ENCODE measurements at places on chromosomes 3 and 15.

DNA sequence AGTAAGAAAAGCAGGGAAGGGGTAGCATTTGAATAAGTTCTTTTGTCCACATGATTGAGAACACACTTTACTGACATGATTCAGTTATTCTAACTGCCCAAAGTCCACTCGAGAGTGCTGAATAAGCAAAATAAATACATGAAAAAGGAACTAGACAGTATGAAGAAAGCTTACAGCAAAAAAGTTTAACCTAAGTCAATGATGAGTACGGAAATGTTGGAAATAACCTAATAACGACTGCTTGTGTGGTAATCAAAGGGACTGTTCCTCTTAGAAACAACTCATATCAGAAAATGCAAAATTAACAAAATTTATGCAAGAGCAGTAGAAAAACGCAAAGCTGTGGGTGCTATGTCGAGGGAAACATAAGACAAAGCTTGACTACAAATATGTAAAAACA is 36.6 kb downstream of the DMXL2 start:
- no peak for DNase-seq

DNA sequence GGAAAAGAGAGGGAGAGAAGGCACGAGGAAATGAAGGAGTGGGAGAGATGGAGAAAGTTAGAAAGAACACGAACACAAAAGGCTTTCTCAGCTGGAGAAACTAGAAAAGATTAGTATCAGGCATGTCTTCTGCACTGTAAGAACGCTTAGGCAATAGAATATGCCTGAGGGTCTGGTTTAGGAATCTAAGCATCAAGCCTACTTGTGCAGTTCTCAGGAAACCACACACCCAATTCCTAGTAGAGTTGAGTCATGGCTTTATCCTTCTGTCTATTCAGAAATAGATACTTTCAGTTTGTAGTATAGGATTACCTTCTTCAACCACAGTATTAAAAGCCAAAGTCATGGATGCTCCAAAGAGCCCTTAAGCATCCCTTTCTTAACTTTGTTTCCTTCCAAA is 969.4 kb downstream of the NTRK3 start:
- DNase-seq = no peak

DNA sequence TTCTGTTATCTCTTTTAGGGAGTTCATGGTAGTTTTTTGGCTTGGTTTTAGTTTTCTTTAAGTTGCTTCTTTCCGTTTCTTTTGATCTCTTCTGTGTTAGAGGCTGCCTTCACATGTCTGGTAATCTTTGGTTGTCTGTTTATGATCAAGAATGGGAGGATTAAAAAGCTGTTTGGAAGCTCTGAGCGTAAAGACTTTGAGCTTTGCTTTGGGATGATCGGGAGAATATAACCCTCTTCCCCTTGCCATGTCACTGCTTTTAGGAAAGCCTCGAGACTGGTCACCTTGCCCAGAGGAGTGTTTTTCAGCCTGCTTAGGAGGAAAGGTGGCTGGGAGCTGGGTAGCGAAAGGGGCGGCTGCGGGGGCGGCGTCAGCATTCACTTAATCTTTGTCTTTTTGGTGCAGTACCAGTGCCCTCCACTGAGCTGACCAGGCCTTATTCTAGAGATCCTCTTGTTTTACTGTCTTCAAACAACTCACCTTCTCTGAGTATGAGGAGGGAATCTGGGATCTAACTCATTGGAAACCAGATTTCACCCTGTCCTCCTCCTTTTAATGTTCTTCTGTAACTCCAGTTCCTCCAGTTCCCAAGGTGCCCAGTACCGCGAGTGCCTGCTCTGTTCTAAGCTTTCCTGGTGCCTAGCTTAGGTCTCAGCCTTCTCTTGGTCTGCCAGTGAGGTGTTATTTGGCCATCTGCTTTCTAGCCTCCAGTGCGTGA is 15.5 kb downstream of the TATDN2 start:
- DNase-seq = no peak

- DNase-seq = peak; percentile 53
Observed at GRCh38 chr3:32105291-32106131, 909 bp upstream of the GPD1L start.

GRCh38 chr15:69830430-69830829 is 267.3 kb downstream of the TLE3 start:
- no peak for DNase-seq

DNA sequence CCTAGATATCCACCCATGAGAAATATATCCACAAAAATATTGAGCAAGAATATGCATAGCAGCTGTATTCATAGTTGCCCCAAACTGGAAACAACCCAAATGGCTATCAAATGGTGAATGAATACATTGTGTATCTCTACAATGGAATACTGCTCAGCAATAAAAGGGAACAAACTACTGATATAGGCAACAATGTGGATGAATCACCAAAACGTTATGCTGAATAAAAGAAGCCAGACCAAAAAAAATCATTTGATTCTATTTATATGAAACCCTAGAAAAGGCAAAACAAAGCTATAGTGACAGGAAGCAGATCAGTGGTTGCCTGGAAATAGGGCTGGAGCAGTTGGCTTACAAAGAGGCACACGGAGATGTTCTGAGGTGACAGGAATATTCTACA is 15.5 kb upstream of the CMTM7 start:
- no peak for DNase-seq

- DNase-seq = no peak
Observed at GRCh38 chr3:57961828-57962447, 46.3 kb upstream of the FLNB start.

GRCh38 chr3:134652409-134652831 is 1.6 kb upstream of the KY start:
- DNase-seq = no peak

- no peak for DNase-seq
Observed at GRCh38 chr3:148873270-148873927, 8.3 kb downstream of the CPA3 start.
